Peyer's patch (tissue), 4 donors: ENCODE measurements at places on chromosomes 6 and 20.
A peak's percentile ranks its signal among the peaks of the same experiment; 100 is the strongest.

GRCh38 chr6:154938221-154938580 lies 56.9 kb upstream of the TIAM2 start:
- no peak for DNase-seq

- no peak for DNase-seq
Measured at GRCh38 chr20:29325304-29325640, 1932.2 kb upstream of the DEFB115 start.

- no peak for DNase-seq
Measured at GRCh38 chr20:49521356-49521755, 38.9 kb upstream of the KCNB1 start.

- DNase-seq: no peak
Measured at GRCh38 chr20:2101057-2101864, at the start of gene STK35. Gene STK35 (plus strand): TSS chr20:2101827. CDS start chr20:2101882, 55 bp downstream.

- no peak for DNase-seq
Measured at GRCh38 chr20:60313614-60314013, 355.4 kb downstream of the CDH26 start.

DNA sequence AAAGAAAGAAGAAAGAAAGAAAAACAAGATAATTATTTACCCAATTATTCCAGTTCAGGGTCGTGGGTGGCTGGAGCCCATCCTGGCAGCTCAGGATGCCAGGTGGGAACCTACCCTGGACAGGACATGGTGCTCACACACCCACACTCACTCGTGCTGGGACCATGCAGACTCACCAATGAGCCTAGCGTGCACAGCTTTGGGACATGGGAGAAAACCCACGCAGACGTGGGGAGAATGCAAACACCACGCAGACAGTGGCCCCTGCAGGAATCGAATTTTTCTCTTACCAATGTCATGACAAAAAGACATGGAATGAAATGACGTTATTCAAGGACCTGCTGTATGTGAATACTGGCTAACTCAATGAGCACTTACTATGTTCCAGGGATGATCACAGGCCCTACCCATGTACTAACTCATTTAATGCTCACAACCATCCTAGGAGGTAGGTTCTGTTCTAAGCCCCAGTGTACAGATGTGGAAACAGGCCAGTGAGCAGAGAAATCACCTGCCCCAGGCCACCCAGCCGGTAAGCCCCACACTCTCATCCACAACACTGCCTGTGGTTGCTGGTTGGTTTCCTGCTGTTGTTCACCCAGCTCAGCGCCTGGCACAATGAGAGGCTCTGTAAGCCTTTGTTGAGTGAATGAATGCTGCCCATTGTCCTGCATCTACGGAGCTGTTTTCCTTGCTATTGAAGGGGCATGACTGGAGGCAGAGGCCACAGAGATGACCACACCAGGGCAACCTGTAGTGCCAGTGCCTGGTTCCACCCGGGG lies 6.8 kb upstream of the PI16 start:
- DNase-seq: peak; percentile 51

GRCh38 chr6:87706187-87706966 lies 4.3 kb upstream of the AKIRIN2 start:
- no peak for DNase-seq

- no peak for DNase-seq
Measured at GRCh38 chr6:4125933-4126864, 9.2 kb downstream of the ECI2 start.

GRCh38 chr20:1437235-1437904 lies 29.3 kb downstream of the NSFL1C start:
- DNase-seq: peak; percentile 89

GRCh38 chr20:53990768-53991450 lies 79.5 kb downstream of the BCAS1 start:
- no peak for DNase-seq

DNA sequence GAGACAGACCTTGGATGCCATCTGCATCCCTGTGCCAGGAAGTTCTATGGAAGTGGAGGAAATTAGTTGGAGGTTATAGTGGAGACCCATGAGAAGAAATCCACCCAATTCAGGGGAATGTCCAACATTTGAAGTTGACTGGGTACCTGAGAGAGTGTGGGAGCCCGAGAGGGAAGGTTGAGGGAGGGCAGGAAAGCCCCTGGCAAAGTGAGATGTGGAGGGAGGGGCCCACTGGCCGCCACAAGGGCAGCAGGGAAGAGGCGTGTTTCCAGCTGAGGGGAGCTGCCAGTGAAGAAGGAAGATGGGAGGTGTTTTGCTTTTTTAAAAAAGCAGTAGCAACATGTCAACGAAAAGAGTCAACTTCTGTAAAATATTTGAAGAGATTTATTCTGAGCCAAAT lies 16.3 kb upstream of the SERPINB9 start:
- DNase-seq: peak; percentile 11

- no peak for DNase-seq
Measured at GRCh38 chr6:107122748-107123147, 7.4 kb upstream of the BEND3 start.
